ENCODE measurements at places on chromosomes 3 and 15.

DNA sequence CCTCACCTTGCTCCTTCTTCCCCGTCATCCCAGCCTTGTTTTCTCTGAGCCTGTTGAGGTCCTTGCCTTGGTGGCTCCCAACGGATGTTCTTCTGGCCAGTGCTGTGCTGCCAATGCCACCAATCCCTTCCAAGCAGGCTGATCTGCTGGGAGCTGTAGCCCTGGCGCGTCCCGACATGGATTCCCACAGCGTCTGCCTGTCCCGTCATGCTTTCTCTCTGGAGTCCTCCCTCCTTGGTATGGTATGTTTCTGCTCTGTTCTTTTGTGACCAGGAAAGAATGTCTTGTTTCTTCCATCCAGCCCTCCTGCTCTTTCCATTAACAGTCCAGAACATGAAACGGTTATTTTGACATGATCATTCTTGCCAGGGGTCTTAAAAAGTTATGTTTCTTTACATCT is 10.0 kb downstream of the LIMD1 start:
- DNase-seq, result no peak

GRCh38 chr3:27049792-27050191 is 319.4 kb downstream of the NEK10 start:
- peak; percentile 2 for DNase-seq

DNA sequence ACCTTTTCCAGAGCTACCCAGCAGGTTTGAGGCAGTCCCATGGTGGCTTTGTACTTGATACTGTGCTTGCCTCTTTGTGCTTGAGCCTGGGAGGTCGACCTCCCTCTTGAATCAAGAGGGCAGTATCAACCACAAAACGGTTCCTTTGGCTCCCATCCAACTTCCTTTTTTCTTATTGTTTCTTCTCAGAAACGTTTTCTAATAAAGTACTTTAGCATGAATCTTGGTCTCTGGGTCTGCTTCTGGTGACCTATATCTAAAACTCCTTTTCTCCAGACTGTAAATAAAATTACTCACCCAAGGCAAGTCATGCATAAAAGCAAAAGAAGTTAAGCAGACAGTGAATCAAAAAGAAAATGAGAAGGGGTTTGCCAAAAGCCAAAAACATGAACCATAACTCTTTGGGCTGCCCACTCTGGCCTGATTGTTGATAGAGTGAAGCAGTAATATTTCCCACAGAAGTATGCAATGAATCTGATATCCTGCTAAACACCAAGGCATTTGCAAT is 112.2 kb upstream of the SLC4A7 start:
- DNase-seq, result peak; percentile 53

DNA sequence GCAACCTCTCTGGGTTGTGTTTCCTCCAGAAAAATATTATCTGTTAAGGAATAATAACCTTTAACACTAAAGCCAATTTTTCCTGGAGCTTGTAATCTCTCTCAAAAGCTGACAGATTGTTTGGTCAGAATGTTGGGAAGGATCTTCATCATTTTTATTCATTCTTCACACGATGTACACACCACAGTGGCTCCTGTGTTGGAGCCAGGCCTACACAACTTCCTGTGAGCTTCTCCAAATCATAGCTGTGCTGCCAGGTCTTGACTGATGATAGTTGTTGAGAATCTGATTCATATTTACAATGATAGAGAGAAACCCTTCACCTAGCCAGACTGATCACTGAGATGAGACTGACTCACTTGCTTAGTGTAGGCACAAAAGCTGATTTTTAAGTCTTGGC is 151.0 kb upstream of the ROBO2 start:
- DNase-seq, result no peak

DNA sequence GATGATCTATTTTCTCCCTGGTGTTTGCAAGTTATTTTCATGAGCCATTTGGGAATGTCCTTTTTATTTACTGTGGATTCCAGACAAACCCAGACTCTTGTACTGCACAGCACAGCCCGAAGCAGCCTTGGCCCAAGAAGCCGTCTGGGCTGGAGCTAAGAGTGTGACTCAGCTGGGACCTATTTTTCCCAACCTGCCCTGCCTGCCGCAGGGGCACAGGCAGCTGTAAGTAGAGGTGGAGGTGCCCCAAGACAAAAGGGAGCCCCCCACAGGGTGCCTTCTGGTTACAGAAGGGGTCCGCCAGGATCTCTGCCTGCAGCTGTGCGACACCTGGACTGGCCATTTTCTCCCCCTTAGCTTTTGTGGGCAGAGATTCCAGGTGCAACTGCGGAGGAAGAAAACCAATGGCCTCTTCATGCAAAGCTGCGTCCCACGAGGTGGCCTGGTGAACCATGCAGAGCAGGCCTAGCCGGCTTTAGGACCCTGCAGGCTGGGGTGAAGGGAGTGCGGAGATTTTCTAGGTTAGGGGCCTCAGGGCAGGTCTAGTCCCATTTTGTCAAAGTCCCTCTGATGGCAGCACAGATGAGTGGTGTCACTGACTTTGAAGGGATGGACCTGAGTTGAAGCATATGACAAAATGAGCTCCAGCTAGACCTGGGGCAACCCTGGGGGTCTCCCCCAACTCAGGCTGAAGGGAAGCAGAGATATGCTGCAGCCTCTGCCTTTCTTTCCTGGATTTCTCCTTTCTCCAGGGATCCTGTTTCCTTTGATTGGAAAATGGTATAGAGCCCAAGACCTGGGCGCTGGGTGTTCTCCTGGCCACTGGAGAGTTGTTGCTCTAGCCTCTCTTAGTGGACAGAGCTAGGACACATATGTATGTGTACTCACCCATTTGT is 131.2 kb downstream of the KLF13 start:
- no peak for DNase-seq

DNA sequence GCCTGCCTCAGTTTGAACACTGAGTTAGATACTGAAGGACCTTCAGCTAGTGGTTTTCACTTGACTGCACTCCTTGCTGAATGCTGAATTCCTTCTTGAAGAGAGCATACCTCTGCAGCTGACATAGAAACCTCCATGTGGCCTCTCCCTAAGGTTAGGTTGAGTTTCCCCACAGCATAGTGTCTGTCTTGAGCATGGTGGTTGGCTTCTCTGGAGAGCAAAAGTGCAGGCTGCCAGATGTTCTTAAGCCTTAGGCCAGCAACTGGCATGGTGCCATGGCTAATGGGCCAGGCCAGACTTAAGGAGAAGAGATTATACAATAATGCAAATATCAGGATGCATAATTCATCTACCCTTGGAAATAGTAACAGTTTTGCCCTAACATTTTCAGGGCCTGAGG is 545.6 kb upstream of the ZNF385D start:
- no peak for DNase-seq

GRCh38 chr3:140717921-140718320 is 40.1 kb downstream of the TRIM42 start:
- DNase-seq, result no peak

DNA sequence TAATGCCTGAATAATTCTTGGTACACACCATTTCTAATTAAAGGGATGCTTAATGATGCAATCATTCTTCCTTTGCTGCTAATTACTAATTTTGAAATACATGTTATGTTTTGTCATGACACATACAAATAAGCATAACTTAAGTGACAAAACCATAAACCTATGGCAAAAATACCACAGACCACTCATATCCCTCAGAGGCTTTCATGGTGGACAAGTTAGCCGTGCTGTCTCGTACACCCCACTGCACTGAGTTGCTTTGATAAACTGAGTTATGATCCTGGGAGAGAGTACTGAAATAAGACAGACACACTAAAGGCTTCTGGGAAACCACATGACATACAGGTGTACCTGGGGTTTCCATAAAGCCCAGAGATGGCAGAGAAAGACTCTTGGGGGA is 913.8 kb downstream of the FHIT start:
- peak; percentile 6 for DNase-seq

GRCh38 chr3:64264501-64265109 is 39.3 kb upstream of the PRICKLE2 start:
- no peak for DNase-seq

GRCh38 chr3:50303013-50303815 is at the start of gene HYAL1:
HYAL1 (minus strand) TSS chr3:50303574; CDS start chr3:50302956, 618 bp downstream.
- DNase-seq, result no peak

- no peak for DNase-seq
Measured at GRCh38 chr3:130669740-130670139, 76.9 kb downstream of the PIK3R4 start.

GRCh38 chr3:15215996-15216395 is 9.9 kb downstream of the CAPN7 start:
- DNase-seq, result no peak

DNA sequence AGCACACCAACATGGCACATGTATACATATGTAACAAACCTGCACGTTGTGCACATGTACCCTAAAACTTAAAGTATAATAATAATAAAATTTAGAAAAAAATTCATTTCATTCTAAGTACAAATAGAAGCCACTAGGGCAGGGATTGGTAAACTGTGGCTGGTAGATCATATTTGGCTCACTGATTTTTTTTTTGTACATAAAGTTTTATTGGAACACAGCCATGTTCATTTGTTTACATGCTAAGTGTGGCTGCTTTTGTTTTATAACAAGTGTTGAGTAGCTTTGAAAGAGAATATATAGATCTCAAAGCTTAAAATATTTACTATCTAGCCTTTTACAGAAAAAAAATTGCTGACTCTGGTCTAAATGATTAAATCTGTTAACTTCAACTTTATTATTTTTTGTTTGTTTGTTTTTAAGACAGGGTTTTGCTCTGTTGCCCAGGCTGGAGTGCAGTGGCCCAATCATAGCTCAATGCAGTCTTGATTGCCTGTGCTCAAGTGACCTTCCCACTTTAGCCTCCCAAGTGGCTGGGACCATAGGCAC is 32.8 kb downstream of the SLC30A4 start:
- DNase-seq, result no peak

- no peak for DNase-seq
Measured at GRCh38 chr3:126900859-126901540, 81.9 kb upstream of the PLXNA1 start.

DNA sequence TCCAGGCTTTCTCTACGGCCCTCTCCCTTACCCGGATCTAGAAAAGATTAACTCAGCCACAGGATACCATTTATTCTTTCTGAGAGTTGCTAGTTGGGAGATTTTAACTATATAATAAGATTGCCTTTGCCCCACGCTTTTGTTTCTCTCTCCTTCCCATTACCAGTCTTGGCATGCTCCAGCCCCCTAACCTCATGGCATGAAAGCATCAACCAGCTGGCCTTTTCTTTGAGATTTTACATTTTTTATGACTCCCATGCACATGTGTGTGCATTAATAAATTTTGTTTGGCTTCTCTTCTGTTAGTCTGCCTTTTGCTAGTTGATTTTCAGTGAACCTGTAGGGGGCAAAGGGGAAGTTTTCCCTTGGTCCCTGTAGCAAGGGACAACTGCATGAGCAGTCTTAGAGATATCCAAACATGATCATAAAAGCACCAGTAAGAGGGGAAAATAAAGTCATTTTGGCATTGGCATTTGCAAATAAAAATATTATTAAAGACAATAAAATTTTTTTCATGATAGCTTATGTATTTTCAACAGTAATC is 73.6 kb downstream of the OXSM start:
- no peak for DNase-seq

- no peak for DNase-seq
Measured at GRCh38 chr3:98512576-98512975, 10.1 kb downstream of the CLDND1 start.

DNA sequence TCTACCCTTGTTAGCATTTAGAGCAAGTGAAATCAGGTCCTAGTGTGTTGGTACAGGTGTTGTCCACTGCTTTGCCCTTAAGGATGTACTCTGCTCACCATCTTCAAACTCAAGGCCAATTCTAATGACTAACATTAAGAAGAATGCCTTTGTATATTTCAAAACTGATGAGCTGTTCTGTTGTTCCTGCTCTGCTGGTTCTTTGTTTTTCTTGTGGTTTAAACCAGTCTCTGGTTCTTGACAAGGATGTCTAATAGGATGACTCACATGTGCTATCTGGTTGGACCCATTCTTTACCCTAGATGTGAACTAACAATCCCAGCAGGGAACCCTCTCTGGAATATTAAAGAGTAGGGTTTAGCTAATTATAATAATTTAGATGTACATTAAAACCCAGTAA is 17.3 kb downstream of the ABHD5 start:
- no peak for DNase-seq

- no peak for DNase-seq
Measured at GRCh38 chr3:23405081-23405480, 202.0 kb downstream of the UBE2E2 start.

DNA sequence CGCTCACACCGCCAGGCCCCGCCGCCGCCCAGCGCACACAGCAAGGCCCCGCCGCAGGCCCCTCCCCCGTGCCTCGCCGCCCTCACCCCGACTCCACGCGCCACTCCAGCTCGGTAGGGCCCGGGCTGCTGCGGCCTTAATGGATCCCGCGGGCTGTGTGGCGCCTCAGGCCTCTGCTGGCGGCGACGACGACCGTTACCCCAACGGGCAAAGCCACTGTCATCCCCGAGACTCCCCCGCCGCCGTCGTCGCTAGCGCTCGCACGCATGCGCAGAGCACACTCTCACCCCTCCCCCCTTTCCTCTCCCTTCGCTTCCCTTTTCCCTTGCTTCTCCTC is at the start of gene MSL2:
MSL2 (minus strand) TSS at position 272 of the 337 bp plus-strand sequence. CDS start 1,222 bp downstream, outside the sequence.
- DNase-seq, result no peak

- no peak for DNase-seq
Measured at GRCh38 chr3:98529856-98530459, 1.8 kb upstream of the GPR15 start.

- no peak for DNase-seq
Measured at GRCh38 chr3:8345398-8345797, 156.2 kb upstream of the LMCD1 start.

- no peak for DNase-seq
Measured at GRCh38 chr3:81468391-81468790, 293.1 kb downstream of the GBE1 start.

GRCh38 chr15:48861813-48862431 is 16.0 kb upstream of the EID1 start:
- DNase-seq, result peak; percentile 21

DNA sequence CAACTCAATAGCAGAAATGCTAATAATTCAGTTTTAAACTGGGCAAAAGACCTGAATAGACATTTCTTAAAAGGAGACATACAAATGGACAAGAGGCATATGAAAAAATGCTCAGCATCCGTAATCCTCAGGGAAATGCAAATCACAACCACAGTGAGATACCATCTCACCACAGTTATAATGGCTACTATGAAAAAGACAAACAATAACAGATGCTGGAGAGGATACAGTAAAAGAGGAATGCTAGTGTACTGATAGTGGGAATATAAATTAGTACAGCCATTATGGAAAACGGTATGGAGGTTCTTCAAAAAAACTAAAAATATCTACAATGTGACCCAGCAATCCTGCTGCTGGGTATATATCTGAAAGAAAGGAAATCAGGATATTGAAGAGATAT is 367.2 kb downstream of the FHIT start:
- DNase-seq, result no peak

DNA sequence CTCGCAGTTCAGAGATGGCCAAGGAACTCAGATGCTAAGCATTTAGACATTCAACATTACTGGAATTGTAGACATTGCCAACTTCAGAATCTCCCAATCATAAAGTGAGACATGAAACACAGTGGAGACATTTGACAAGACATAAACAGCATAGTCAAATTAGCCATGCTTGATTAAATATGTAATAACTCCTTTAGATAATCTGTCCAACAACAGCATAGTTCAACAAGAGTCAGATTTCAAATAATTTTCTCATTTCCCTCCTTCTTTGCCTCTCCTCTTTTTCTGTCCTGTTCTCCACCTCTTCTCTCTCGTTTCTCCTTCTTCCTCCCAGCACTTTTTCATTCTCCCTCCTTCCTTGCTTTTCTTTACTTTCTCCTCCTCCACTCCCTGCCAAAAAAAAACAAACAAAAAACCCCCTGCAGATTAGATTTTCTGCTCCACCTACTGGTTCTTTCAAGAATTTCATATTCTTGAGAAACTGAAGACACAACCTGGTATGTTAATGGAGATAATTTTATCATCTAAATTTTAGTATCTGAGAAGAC is 20.2 kb downstream of the CPOX start:
- DNase-seq, result no peak

GRCh38 chr15:68651916-68652525 is 73.2 kb downstream of the CORO2B start:
- no peak for DNase-seq

Data from GM06990 (cell line).